ENCODE measurements at places on chromosomes 4 and X.

- DNase-seq = no peak
Measured at GRCh38 chr4:144411700-144412099, 234.3 kb upstream of the HHIP start.

- no peak for DNase-seq
Measured at GRCh38 chrX:65920620-65921019, 119.3 kb downstream of the VSIG4 start.

DNA sequence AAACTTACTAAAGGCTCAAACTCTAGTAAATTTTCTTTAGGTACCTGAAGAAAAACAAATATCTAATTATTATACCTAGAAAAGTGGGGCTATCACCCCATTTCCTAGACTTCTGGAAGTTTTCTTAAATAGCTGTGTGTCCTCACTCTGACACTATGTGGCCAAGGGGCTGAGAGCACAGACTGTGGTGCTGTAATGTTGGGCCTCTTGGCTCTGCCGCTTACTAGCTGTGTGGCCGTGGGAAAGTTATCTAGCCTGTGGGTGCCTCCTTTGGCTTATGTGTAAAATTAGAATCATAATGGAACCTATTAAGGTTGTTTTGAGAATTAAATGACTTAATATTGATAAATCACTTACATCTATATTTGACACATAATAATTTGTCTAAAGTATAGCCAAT is 114.4 kb downstream of the SNCA start:
- DNase-seq = no peak

- DNase-seq = no peak
Measured at GRCh38 chr4:135124196-135124595, 922.6 kb upstream of the PABPC4L start.

DNA sequence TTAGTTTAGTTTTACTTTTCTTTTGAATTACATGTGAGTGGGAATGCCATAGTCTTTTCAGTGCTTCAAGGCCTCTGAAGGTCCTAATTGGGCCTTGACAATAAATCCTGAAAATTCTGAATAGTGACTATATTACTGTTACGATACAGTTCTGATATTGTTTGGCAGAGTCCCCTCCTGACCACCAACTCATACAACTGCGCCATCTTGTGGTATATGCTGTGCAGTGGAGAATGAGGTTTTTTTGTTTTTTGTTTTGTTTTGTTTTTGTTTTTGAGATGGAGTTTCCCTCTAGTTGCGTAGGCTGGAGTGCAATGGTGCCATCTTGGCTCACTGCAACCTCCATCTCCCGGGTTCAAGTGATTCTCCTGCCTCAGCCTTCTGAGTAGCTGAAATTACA is 56.6 kb upstream of the CHRDL1 start:
- DNase-seq = no peak

GRCh38 chr4:123505095-123506010 is 108.8 kb downstream of the SPRY1 start:
- DNase-seq = peak; percentile 45

- DNase-seq = no peak
Measured at GRCh38 chrX:87728459-87728858, 210.9 kb downstream of the KLHL4 start.

DNA sequence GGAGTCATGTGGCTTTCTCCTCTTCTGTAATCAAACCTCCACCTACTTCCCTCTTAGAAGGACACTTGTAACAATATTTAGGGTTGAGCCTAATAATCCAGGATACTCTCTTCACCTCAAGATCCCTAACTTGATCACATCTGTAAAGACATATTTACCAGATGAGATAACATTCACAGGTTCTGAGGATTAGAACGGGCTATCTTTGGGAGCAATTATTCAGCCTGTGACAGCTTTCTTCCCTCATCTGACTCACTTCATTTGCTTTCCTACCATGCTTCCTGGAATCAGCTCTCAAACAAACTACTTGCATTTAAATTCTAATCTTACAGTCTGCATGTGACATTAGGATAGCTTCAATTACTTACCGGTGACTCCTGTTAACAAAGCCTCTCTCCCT is 133.5 kb upstream of the NDST3 start:
- DNase-seq = no peak

DNA sequence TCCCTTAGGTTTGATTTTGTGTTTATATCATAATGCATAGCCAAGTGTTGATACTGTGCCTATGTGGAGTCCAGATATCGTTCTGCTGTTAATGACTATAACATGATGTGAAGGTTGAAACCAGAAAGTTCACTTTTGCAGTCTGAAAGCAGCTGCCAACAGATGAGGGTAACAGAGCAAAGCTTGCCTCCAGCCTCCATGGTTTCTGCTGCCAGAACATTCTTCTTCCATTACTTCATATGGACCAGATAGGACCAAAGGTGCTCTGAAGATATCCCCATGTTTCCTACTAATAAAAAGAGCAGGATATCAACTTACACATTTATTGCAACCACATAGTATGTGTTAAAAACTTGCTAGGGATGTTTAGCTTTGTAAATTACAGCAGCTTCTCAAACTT is 394.1 kb downstream of the SPRY1 start:
- DNase-seq = no peak

DNA sequence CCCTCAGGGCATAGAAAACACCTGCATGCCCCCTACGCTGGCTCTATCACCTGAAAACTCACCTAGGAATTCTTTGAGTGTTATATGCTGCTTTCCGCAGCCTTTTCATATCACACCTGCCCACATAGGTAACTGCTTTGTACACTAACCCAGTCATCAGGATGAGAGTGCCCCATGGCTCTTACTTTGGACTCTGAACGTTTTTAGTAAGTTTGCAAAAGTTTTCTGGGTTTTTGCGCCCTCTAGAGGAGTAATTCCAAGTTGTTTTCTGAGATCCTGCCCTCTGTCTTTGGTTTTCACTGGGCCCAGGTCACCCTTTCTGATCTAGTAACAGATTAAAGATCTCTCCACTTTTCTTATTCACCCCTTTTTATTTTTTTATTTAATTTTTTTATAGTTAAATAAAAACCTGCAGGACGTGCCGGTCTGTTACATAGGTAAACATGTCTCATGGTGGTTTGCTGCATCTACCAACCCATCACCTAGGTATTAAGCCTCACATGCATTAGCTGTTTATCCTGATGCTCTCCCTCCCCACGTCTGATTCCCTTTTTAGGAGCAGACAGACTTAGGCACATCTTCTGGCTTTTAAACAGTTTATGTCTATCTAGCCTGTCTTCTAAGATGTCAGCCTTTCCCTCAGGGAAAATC is 139.2 kb downstream of the NWD2 start:
- DNase-seq = peak; percentile 15

- no peak for DNase-seq
Measured at GRCh38 chr4:31083456-31083855, 363.3 kb downstream of the PCDH7 start.

- DNase-seq = no peak
Measured at GRCh38 chr4:189202869-189203271, 737.8 kb upstream of the FRG1 start.
